ENCODE measurements at places on chromosomes 4 and X.

- no peak for DNase-seq
Measured at GRCh38 chr4:8700531-8700930, 108.0 kb downstream of the CPZ start.

- DNase-seq: no peak
Measured at GRCh38 chrX:42085836-42086235, 162.5 kb upstream of the CASK start.

- no peak for DNase-seq
Measured at GRCh38 chrX:48761674-48762471, at the start of gene GLOD5. GLOD5 (plus strand) TSS chrX:48761747; CDS start chrX:48761791, 44 bp downstream.

GRCh38 chr4:137531986-137532868 is at the start of gene PCDH18:
PCDH18 (minus strand) TSS chr4:137532494; CDS start chr4:137532088, 406 bp downstream.
- peak; percentile 89 for DNase-seq

- no peak for DNase-seq
Measured at GRCh38 chr4:158229768-158230167, 19.5 kb downstream of the TMEM144 start.

DNA sequence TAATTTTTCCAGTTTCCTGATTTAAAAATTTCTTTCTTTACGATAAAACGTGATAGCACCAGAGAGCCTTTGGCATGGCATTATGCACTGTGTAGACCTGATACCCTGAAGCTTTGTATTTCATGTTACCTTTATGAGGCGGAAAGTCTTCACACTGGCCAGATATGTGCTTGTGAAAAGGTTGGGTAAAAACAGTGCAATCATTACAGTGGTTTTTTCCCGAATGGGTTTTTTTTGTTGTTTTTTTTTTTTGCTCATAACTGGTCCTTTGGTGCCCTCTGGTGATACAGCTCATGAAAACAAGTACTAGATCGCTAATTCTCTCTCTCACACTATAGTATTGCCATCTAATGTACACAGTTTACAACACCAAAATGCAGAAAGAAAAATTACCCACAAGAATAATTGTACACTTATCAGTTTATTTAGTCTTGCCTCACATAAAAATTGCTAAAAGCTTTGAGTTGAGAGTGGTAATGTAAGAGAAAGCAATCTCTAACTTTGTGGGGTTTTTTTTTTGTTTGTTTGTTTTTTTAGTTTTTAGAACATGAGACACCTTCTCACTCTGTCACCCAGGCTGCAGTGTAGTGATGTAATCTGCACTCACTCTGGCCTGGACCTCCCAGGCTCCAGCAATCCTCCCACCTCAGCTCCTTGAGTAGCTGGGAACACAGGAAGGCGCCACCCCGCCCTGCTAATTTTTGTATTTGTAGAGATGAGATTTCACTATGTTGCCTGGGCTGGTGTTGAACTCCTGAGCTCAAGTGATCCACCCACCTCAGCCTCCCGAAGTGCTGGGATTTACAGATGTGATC is 21.3 kb downstream of the SPCS3 start:
- DNase-seq: no peak

- DNase-seq: no peak
Measured at GRCh38 chr4:139955600-139955999, 198.4 kb downstream of the MAML3 start.
